Suppressor macrophage (primary cell): ENCODE measurements at places on chromosomes 4 and X.

DNA sequence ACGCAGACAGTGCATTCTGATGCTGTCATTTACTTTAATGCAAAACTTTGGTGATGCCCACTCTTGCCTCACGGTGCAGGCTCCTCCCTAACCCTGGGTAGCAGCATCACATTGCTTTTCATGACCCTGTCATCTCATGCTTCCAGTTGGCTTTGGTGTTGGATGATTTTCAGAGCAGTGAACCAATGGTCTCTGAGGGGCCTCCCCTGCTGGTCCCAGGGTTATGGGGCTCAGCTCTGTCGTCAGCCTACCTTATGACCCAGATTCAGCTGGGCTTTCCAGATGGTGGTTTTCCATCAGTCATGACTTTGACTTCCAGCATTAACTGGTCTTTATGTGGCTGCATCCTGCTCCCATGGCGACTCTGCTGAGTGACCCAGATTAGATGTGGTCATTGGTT lies 56.0 kb downstream of the NOP14 start:
- no peak for DNase-seq

- no peak for DNase-seq
Observed at GRCh38 chrX:103467156-103467555, 52.1 kb downstream of the RAB40A start.

GRCh38 chr4:73952352-73952751 lies 29.5 kb downstream of the PF4 start:
- DNase-seq = no peak

DNA sequence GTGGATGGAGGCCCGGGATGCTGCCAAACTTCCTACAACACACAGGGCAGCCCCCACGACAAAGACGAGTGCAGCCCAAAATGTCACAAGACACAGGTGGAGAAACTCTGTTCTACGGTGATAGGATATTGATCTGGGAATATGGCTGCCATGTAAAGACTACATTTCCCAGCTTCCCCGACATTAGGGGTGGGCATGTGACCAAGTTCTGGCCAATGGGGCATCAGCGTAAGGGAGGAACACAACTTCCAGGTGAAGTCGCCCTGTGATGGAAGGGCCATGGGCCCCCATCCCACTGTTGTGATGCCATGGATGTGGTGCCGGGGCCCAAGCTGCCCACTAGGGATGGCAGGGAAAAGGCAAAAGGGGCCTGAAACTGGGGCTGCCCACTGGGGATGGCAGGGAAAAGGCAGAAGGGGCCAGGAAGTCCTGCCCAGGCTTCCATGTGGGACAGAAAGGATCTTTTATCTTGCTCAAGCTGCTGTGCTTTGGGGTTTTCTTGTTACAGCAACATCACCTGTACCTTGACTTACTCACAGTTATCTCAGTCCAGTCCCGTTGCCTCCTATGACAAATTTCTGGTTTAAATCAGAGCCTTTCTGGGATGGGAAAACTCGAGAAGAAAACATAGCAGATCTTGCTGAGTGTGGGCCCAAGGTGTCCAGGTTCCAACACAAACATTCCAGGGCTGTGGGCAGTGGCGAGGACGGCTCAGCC lies 9.7 kb upstream of the ADRA2C start:
- no peak for DNase-seq

GRCh38 chrX:20974326-20974725 lies 399.9 kb upstream of the CNKSR2 start:
- DNase-seq = no peak
